ENCODE measurements at places on chromosomes 4 and X.

DNA sequence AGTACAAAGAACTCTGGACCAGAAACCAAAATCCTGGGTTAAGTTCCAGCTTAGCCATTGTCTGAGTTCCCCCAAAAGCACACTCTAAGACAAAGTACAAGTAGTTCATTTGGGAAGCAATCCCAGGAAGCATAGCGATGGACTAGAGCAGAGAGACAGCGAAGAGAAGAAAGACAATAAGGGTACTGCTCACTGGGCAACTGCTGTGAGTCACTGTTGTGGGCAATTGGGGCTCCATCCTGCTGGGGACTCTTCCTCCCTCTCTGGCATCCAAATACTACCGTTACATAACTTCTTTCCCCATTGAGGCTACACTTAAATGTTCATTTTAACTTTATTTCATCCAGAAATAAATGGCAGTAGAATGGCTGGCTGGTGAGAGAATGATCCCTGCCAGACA lies 14.1 kb downstream of the SRPX start:
- no peak for DNase-seq

- no peak for DNase-seq
These were observed 2.6 kb downstream of the PNCK start for GRCh38 chrX:153670748-153671588.

- no peak for DNase-seq
These were observed 14.6 kb downstream of the AMOT start for GRCh38 chrX:112826023-112826422.

DNA sequence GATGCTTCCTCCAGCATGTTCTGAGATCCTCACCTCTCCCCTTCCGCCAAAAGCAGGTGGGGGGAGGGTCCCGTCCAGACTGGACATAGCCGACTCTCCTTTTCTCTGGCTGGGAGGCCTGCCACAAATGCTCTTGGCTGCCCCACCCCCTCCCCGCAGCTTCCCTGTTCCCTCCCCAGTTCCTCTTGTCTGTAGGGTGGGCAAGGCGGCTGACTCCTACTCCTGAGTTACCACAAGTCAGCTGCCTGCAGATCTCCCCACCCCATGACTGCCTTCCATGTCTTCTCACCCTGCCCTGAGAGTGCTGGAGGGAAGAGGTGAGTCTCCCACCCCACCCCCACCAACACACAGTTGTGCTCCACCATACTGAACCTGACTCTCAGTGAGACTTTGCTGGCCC lies 2.9 kb downstream of the ATP6AP1 start:
- no peak for DNase-seq

GRCh38 chr4:26141911-26142638 lies 178.7 kb upstream of the RBPJ start:
- DNase-seq, result peak; percentile 75

- no peak for DNase-seq
These were observed 21.7 kb downstream of the LPAR4 start for GRCh38 chrX:78769101-78769755.

DNA sequence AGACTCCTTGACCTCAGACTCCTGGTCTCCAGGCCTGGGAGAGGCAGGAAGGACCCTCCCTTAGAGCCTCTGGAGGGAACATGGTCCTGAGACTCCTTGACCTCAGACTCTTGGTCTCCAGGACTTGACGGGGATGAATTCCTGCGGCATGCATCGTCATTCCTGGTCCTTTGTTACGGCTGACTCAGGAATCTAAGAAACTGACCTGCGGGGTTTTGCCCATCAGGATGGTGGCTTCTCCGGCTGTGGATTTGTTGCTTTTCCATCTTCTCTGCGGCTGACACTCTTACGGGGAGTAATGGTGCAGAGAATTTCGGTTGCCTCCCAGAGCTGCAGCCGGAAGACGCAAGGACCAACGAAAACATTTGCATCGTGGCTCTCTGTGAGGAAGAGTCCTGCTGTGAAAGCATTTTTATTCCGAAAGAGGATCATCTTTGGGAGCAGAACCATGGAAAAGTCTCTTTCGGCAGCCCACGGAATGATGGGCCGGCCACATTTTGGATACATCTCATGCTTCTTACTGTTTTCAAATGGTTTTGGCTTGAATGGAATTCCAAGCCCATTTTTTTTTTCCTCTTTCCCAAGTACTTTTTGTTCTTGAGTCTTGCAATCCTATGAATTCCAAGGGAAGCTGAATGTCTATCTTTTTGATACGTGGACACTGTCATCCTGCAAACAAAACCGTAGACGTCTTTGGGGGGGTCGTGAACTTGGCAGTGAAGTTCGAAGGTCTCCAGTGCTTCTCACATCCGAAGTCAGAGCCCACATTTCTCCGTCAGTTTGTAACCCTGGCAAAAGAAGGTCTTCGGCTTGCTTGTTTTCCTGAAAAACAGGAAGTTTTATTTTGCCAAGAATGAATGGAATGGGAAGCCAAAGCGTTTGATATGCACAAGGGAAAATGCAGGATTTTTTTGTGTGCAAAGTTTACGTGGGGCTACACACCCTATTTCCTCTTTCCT lies 36.5 kb downstream of the SHOX start:
- DNase-seq, result no peak

- no peak for DNase-seq
These were observed 12.1 kb downstream of the NIPAL1 start for GRCh38 chr4:48028696-48029095.

GRCh38 chr4:23697722-23698121 lies 192.1 kb downstream of the PPARGC1A start:
- DNase-seq, result no peak

GRCh38 chr4:17515445-17516407 lies 761 bp downstream of the CLRN2 start:
- DNase-seq, result no peak

DNA sequence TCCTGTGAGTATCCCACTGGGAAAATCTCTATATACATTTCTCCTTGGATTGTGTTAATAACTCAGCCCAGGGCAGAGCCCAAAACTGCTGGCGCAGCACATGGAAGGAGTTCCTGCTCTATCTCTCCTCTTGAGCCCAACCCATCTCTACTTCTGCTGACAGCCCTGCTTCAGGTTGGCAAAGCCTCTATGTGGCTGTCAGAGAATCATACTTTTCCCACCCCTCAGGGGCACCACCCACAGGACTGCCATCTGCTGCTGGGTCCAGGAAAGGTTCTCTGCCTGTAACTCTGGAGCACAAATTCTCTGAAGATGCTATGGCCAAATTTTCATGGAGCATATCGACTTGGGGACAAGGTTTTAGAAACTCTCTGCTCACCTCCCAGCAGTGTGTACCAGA lies 278.5 kb upstream of the EMCN start:
- DNase-seq, result no peak

DNA sequence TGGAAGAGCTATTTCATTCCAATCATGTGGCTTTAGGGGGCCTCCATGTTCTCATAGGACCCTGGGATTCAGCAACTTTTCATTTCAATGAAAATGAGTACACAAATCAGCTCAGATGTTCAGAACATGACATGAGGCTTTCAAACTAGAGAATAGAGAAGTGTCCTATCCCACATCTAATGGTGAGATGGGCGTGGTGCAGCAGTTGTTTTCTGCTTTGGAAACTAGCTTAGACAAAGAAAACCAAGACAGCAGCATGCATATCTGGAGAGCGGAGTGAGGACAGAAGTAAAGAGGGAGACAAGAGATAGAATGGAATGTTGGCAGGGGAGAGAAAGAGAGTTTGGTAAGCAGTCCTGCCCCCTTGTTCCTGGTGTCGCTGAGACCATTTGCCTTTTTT lies 1009.1 kb upstream of the IGFBP7 start:
- no peak for DNase-seq

- peak; percentile 45 for DNase-seq
These were observed at the start of gene RNF128 for GRCh38 chrX:106726485-106727437. RNF128 (plus strand) TSS chrX:106726701; CDS start chrX:106726914, 213 bp downstream.

All from right cardiac atrium (tissue), 5 donors.